Activated naive CD4-positive, alpha-beta T cell treated with anti-CD3 and anti-CD28 coated beads for 36 hours (primary cell): ENCODE measurements at places on chromosomes 5 and 9.
A peak's percentile ranks its signal among the peaks of the same experiment; 100 is the strongest.

- no peak for DNase-seq
Observed at GRCh38 chr5:15789642-15790041, 289.7 kb downstream of the FBXL7 start.

DNA sequence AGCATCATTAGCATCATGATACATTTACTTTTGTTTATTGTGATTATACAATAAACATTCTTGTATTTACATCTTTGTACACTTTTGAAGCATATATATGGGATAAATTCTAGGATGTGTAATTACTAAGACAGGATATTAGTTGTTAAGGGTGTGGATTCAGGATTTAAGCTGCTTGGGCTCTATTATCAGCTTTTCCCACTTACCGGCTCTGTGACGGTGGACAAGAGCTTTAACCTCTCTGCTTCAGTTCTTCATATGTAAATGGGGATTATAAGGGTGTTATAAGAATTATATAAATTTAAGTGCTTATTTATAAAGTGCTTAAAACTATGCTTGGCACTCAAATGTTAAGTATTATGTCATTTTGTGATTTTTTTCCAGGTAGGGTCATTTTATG, 131.1 kb downstream of the FER start:
- no peak for DNase-seq

DNA sequence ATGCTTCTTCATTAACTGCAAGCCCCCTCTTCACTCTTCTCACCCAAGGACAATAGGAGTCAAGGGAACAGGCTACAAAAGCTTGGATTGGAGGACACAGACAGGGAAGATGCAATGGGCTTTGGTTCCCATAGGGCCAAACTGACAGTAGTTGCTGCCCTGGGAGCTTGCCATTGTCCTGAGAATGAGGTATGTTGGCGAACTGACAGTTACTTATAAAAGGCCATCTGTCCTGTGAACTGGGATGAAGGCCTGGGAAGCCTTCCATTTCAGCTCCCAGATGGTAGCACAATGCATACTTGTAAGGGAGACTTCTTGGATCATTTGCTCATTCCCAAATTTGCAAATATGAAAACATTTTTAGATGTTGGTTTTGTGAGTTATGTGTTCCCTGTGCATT, 88.9 kb downstream of the SNCAIP start:
- DNase-seq = no peak

- no peak for DNase-seq
Observed at GRCh38 chr9:124206391-124206790, 51.4 kb upstream of the NEK6 start.

DNA sequence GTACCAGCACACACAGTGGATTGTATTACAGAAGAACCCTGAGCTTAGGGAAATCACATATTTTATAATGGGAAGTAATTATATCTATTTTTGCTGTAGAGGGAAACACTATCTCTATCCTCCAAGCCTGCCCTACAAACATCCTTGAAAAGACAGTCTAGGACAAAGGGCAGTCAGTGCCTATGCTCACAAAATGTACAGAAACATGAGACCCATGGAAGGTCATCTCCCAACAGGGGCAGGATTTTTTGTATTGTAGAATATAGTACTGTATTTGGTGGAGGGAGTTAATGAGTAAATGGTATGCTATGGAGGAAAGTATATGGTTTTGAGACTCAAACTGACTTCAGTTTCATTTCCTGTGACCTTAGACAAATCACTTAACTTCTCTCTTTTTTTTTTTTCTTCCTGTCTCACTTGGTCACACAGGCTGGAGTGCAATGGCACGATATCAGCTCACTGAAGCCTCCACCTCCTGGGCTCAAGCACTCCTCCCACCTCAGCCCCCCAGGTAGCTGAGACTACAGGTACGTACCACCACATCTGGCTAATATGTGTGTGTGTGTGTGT, 5.8 kb upstream of the RAB14 start:
- DNase-seq = peak; percentile 15

- no peak for DNase-seq
Observed at GRCh38 chr5:142720641-142721271, 34.9 kb upstream of the FGF1 start.

GRCh38 chr5:155982354-155982753, 344.6 kb upstream of the SGCD start:
- no peak for DNase-seq

DNA sequence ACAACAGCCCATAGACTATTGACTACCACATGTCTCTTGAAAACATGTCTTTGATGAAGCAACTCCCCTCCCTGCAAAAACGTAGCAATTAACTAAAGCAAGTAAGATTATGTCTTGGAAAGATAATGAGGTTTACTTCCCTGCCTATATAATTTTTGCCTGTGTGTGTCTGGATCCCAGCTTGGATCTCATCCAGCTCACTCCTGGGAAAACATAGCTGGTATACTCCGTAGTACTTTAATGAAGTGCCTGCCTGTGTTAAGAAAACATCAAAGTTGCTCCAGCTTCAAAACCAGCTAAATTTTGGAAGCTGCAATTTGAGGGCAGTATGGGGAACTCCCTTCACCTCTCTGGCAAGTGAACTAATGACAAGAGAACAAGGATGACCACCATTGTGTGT, 182.6 kb upstream of the C9orf72 start:
- no peak for DNase-seq

GRCh38 chr9:120909904-120910303, 16.7 kb downstream of the TRAF1 start:
- DNase-seq = peak; percentile 89

DNA sequence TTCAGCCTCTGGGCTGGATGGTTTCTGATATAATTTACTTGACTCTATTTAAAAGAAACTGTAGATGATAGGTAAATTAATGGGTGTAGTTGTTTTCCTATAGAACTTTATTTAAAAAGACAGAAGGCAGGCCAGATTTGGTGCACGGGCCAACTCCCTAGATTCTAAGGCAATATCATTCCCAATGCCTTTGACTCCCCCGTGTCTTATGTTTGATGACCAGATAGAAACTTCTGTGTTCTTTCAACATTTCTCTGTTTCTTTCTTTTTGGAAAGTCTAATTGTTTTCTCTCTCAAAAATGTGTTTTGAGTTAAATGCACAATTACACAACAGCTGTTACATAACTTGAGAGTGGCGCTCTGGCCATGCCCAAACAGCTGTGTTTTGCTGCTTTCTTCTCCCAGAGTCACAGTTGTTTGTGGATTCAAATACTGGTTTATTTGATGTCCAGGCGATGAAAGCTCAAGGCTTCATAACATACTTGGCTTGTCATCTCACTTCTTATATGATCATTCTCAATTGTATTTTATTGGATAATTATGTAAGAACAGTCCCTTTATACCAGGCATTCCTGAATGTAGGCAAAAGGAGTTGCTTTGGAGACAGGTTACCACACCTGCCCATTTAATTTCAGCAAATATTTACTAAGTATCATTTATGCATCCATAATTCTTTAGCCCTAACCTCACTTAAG, 1.7 kb upstream of the ALDH1A1 start:
- no peak for DNase-seq

DNA sequence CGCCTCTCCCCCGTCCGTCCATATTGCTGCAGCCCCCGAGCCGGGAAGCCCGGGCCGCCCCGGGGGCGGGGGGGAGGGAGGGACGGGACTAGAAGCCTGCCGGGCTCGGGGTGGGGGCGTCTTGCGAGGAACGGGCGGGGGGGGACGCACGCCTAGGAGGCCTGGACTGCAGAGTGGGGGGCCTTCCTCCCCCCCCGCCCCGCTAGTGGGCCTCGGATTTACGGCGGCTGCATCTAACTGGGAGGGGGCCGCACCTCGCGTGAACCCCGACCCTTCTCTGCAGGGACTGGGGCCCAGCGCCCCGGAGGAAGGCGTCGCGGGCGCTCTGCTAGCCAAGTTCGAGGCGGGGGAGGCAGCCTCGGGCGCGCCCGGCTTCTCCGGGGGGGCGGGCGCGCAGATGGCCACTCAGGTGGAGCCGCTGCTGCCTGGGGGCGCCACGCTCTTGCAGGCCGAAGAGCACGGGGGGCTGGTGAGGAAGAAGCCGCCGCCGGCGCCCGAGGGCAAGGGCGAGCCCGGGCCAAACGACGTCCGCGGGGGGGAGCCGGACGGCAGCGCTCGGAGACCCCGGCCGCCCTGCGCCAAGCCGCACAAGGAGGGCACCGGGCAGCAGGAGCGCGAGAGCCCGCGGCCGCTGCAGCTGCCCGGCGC, at the start of gene LARP1:
LARP1 (plus strand) TSS at position 17 of the 648 bp plus-strand sequence; CDS start at position 398, 381 bp downstream.
- peak; percentile 27 for DNase-seq

DNA sequence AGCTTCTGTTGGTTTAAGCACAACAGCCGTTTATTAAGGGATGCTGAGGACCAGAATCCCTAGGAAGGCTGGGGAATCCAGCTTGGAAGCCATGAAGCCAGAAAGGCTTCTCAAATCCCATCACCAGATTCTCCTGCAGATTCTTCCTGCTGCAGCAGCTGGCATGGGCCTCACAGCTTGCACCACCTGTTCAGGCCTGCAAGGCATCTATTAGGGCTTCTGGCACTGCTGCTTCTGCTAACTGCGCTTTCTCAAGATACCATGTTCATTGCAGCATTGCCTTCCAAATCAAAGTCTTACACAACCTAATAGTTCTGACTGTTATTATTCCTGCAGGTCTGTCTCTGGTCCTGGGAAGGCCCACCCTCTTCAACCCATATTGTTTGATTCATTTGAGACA, 51.2 kb upstream of the ZNF366 start:
- DNase-seq = no peak
